ENCODE measurements at places on chromosomes 16 and 17. TPM values are rescaled to one million over a fixed set of nuclear protein-coding genes. Genes with fewer than 3 reads are reported as not detected.

ACSM3 gene
- 0.44 TPM for total RNA-seq

DNA sequence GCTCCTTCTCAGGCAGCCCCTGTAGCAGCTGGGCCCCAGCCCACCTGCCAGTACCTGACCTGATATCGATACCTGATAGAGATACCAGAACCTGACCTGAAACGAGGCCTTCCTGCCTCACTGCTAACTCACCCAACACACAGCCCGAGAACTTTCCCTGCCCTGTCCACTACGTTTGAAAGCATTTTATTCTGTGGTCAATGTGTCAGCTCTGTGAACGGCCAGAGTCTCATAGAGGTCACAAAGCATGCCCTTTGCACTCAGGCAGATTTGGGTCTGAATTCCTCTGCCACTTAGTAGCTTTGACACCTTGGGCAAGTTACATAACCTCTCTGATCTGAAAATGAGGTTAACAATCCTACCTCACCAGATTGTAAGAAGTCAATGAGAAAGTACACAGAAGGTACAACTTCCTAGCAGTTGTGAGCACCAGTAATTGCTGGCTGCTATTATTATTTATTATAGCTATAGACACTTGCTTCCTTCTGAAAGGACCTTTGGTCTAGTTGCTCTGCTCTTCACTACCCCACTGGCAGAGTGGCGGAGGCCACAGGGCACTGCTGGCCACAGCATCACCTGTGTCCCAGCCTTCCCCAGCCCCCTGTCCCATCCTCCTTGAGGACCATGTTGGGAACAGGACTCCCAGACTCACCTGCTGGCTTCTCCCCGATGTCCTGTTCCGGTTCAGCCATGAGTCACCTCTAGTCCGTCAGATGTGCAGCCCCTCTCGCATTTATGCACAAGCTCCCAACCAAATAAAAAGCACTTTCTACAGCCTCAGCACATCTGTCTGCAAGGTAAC lies 895 bp downstream of the ANKRD40CL start:
- DNase-seq, result no peak

GRCh38 chr17:58809564-58809936 lies 53.9 kb downstream of the PPM1E start:
- no peak for DNase-seq

DNA sequence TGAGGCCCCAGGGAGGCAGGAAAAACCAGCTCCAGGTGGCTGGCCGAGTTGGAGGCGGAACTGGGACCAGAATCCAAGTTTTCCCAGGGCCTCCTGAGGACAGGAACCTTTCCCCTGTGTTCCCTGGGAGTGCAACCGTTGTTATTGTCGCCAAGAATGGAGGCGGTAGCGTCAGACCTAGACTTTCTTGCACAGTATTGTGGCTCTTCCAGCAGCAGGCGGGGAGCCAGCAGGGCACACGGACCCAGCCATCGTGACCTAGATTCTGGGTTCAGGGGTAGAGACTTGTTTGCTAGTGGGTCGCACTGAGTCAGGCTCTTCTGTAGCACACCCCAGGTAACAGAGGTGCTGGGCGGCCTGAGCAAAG lies 667 bp upstream of the KIF19 start:
- DNase-seq, result no peak

- DNase-seq, result no peak
Observed at GRCh38 chr17:17304521-17304985, 1.4 kb downstream of the NT5M start.

All from Panc1 (cell line).